Activated naive CD8-positive, alpha-beta T cell treated with anti-CD3 and anti-CD28 coated beads, Interleukin-2, amount 10 ng/mL, durations not matched to agents 7 days and 5 days (primary cell): ENCODE measurements at places on chromosomes 3 and 15.

DNA sequence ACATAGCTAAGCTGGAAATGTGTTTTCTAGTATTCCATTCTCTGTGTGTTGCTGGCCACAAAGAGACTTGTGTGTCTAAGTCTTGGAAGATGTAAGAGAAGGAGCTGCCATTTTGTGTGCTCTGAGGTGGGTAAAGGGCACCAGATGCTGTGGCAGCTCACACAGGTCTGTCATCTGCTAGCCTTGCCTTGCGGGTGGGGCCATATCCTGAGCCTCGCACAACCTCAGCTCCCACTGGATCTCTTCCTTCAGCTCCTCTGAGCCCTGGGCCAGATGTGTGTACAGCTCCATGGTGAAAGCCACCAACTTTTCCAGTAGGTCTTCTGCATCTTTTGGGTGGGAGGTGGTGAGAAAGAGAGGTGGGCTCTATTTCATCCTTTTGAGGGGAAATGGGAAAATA is 6.7 kb upstream of the TMC3 start:
- no peak for DNase-seq

DNA sequence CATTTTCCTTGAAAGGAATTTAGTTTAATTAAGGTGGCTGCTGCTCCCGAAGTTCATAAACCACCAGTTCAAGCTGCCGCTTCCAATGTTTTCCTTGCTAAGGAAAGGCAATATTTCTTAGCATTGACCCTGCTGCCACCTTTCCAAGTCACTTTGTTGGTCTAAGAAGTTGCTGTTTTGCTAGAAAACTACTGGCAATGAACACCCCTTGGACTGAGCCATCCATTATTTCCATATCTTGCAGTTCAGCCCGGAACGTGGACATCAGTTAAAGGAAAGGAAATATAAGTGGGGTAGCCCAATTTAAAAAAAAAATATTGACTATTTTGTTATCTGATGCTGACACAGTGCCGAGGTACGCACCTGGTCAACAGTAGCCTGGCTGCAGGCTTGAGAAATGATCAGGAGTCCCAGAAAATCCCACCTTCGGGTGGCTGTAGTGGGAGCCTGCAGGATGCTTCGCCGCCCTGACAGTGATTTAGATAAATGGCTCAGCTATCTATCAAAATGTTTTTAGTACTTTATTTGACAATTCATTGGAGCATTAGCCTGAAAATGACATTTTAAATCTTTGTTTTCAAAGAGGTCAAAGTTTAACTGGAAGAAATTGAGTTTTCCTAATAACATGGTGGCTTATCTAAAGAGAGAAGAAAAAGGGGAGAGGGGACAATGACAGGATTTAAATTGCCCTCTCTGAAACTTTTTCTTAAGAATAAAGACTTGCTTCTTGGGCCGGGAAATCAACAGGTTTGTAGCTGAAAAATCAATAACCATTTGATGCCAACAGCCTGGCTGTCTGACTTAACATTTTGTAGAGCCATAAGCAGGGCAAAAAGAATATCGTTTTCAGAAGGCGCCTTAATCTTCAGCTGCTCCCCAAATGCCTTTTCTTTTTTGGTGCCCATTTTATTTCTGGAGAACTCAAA is 1.6 kb downstream of the RARB start:
- no peak for DNase-seq

DNA sequence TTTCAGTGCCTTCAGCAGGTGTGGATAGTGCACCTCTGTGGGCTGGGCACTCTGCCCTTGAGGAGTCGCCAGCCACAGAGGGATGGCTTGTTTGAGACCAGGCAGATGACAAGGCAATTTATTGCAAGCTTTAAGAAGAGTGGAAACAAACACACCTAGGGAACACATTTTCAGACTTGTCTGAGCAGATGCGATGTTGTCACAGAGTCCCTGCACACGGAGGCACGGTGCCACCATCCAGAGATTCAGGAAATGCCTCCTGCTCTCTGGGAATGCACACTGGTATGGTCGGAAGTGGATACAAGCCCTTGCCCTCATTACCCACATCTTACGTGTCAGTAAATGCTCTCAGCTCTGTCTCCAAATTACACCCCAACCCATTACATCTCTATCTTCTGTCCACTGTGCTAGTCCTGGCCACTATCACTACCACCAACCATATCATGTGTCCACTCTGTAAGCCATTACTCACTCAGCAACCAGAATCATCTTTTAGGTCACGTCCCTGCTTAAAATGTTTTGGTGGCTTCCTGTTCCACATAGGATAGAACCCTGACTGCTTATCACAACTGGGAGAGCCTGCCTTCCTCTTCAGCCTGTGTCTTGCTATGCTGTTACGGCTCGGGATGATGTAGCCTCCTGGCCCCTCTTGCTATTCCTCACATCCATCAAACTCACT is 196.9 kb downstream of the SLCO3A1 start:
- no peak for DNase-seq

- no peak for DNase-seq
Observed at GRCh38 chr3:174242311-174243041, 616.7 kb upstream of the NAALADL2 start.

GRCh38 chr15:51277101-51277500 is 61.3 kb downstream of the CYP19A1 start:
- DNase-seq = no peak

DNA sequence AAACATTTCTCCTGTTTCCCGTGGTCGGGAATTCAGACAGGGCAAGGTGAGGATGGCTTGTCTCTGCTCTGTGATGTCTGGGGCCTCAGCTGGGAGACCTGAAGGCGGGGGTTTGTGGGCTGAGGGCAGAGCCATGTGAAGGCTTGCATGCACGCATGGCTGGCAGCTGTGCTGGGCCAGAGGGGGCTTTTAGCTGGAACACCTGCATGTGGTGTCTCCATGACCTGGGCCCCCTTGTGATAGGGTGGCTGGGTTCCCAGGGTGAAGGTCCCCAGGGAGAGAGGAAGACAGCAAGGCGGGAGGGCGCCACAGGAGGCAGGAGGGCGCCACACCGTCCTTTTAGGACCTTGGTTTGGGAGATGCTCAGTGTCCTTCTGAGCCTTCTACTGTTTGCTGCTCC is 101.6 kb upstream of the PRR23E start:
- no peak for DNase-seq

DNA sequence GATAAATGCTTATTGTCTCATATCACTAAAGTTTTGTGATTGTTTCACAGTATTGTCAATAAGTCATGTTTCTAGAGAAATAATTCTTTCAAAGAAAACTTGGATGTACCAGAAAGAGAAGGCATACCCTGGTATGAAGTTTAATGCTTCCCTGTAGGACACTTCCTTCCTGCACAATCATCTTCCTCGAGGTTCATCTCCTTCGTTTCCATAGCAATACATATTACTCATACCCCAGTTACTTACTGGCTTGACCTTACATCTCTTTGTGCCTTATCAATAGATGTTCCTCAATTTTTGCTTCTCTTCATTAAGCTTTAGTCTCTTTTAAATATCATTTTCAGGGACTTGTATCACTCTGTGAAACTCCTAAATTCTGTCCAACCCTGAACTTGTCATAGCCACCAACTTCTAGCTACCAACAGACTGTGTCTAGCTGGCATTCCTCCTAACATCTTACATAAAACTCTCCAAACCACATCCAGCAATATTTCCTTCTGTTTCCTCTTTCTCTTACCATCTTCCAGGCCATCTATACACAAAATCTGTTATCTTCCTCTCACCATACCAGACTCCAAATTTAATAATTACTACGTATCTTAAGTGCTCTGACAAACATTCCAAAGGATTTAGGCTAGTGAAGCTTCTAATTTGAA is 134.3 kb downstream of the GADL1 start:
- no peak for DNase-seq

DNA sequence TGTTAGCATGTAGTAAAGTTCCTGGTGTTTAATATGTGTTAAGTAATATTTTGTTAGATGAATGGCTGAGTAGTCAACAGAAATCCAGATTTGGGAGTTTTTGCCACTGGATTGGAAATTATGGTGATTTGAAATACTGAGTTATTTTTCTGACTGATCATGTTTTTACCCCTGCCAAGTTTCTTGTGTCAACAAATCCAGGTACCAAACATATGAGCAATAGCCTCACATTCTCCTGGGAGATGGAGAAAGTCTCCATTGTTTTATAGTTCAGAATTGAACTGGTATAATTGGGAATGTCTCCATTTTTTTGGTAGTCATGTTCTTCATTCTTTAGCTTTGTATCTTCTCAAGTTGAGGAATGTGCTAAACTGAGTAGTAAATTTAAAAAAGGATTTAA is 767.2 kb upstream of the LMCD1 start:
- no peak for DNase-seq

- no peak for DNase-seq
Observed at GRCh38 chr3:81242871-81243270, 518.6 kb downstream of the GBE1 start.

DNA sequence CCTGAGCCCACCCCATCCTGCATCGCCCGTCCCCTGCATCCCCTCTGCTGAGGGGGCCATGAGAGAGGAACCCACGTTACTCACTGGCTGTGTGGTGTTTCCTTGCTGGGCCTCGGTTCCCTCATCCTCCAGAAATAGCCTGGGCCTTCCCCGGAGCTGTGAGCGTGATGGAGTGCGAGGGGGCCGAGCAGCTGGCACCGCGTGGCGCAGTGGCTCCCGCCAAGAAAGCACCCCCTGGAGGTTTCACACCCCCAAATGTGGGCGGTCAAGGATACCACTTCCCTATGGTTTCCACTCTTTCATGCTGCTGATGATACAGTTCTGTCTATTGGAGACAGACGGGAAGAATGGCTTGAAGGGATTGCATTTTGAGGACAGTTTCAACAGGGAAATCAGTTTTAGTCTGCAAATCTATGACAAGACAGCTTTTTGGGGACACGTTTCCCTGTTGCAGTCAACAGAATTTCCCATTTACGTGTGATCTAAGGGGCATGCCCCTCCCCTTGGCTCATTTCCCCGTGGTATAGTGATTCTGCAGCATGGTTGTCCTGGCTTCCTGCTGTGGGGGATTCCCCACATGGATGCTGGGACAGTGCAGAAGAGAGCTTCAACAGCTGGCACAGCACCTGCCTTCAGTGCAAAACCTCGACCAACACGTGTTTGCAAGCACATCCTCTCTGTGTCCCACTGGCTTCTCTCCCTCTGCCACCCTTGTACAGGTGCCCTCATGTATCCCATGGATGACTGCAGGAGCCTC is 377.5 kb downstream of the LRTM1 start:
- no peak for DNase-seq

GRCh38 chr3:17025594-17026139 is 140.9 kb downstream of the PLCL2 start:
- DNase-seq = no peak

- DNase-seq = peak; percentile 36
Observed at GRCh38 chr15:78564743-78565096, 600 bp upstream of the CHRNA5 start.

- DNase-seq = no peak
Observed at GRCh38 chr15:46502667-46503066, 867.8 kb downstream of the SQOR start.

DNA sequence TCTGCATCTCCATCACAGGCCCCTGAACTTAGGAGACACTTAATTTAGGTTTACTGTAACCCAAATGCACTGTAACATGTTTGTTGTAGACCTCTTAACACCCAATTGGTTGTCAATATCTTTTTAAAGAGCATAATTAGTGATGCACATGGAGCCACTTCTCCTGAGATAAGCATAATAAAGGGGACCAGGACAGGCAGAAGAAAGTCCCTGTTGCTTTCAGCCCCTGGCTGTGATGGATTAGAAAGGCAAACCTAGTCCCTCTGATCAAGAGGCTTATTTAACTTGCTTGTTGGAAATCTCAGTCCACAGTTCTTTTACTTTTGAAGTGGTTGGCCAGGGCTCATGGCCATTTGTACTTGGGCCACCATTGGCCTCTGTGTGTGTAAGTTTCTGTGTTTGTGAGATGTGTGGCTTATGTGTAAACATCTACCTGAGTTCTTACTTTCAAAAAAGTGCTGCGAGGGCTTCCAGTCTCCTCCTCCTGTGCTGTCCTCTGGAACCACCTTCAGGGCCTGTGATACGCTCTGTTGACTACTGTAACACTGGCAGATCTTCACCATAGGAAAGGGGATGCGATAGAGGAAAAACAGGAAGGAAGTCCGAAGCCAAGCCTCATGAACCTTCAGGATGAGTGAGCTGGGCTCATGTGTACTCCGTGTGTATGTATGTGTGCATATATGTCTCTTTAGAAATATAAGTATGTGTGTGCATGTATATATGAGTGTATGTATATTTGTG is 136.2 kb downstream of the EPHB1 start:
- no peak for DNase-seq

- DNase-seq = no peak
Observed at GRCh38 chr3:78497767-78498166, 1270.0 kb downstream of the ROBO1 start.

GRCh38 chr15:78675206-78675605 is 34.2 kb upstream of the CHRNB4 start:
- DNase-seq = no peak

GRCh38 chr15:26773067-26773877 is 406 bp upstream of the GABRB3 start:
- no peak for DNase-seq

DNA sequence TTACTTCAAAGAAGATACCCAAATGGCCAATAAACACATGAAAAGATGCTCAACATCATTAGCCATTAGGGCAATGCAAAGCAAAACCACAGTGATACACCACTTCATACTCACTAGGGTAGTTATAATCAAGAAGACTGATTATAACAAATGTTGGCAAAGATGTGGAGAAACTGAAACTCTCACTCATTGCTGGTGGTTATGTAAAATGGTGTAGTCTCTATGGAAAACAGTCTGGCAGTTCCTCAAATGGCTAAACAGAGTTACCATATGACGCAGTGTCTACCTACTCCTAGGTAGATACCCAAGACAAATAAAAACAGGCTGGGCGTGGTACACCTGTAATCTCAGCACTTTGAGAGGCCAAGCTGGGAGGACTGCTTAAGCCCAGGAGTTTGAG is 3.5 kb upstream of the ZFAND6 start:
- DNase-seq = no peak

- DNase-seq = no peak
Observed at GRCh38 chr3:11434017-11434526, 161.9 kb downstream of the ATG7 start.

GRCh38 chr3:153567556-153567955 is 405.5 kb downstream of the RAP2B start:
- no peak for DNase-seq

GRCh38 chr15:67066041-67066958 is 898 bp downstream of the SMAD3 start:
- peak; percentile 57 for DNase-seq
